ENCODE measurements at places on chromosomes 6 and 20. TPM values are rescaled to one million over a fixed set of nuclear protein-coding genes. Genes with fewer than 3 reads are reported as not detected.
A peak's percentile ranks its signal among the peaks of the same experiment; 100 is the strongest.

Gene CAGE1
- total RNA-seq = 0.08 TPM

Gene PRDM13
- total RNA-seq = not detected

Gene PAX1
- total RNA-seq = not detected

Gene HTR1E
- total RNA-seq = not detected

- DNase-seq = no peak
- no peaks in the 10 kb centered on the region for H3K27me3 ChIP-seq
- no peak overlapping the region for H3K4me3 ChIP-seq
- H3K4me1 ChIP-seq = no peaks in the 10 kb centered on the region
- no peak overlapping the region for H3K27ac ChIP-seq
These were observed 50.0 kb upstream of the RNGTT start for GRCh38 chr6:89013438-89013837.

GRCh38 chr6:6579281-6579680 is 9.2 kb upstream of the LY86 start:
- H3K4me3 ChIP-seq = no peak overlapping the region
- no peak overlapping the region for H3K27ac ChIP-seq
- DNase-seq = no peak
- no peaks in the 10 kb centered on the region for H3K36me3 ChIP-seq
- H3K27me3 ChIP-seq = no peaks in the 10 kb centered on the region
- H3K4me1 ChIP-seq = no peaks in the 10 kb centered on the region

DNA sequence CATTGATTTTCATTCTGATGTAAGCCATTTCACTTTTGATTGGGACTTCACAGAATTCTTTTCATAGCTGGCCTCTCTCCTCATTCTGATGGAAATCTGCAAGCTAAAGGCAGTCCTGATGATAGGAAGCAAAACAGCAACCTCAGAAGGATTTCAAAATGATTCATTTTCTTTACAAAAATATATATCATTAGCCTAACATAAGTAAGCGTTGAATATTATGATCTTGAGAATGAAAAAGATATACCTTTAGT is 143.1 kb upstream of the GJE1 start:
- H3K4me1 ChIP-seq = peaks cover 4% of the 10 kb centered on the region
- H3K4me3 ChIP-seq = no peak overlapping the region
- no peaks in the 10 kb centered on the region for H3K36me3 ChIP-seq
- no peaks in the 10 kb centered on the region for H3K27me3 ChIP-seq

DNA sequence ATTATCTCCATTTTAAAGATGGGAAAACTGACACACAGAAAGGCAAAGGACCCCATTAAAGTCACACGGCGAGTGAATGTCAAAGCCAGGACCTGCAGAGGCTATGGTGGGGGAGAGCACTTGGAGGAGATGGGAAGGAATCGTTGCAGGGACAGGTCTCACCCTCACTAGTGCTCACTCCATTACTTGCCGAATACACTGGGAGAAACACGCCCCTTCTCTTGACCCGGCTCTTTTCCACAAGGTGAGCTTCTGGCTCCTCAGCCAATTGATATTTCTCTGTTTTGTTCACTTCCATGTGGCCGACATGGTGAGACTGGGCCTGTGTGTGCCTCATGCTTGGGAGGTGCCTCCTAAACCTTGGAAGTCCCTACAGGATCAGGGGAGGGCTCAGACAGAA is 117.8 kb upstream of the KCNG1 start:
- no peaks in the 10 kb centered on the region for H3K36me3 ChIP-seq
- no peak overlapping the region for H3K27ac ChIP-seq
- no peak overlapping the region for H3K4me3 ChIP-seq

DNA sequence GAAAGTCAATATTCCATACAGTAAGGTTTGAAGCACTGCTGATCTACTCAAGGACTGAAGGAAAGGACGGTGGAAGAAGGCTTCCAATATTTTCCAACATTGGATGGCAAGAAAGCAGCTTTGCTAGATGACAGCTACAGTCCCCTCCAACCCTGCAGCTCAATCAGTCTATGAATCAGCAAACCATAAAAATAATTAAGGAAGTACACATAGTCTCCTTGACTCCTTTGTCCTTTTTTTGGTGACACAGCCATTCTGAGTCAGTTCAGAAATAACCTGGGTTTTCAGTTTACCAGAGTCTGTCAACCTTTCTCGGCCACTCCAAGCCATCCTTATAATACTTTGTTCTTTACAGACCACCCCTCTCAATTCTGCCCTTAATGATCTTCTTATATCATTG is 232.5 kb downstream of the IBTK start:
- H3K4me1 ChIP-seq = peaks cover 42% of the 10 kb centered on the region
- H3K27ac ChIP-seq = peak overlapping the region; percentile 5
- no peak overlapping the region for H3K4me3 ChIP-seq
- no peaks in the 10 kb centered on the region for H3K27me3 ChIP-seq

- DNase-seq = no peak
These were observed 570.0 kb upstream of the BTBD3 start for GRCh38 chr20:11347738-11348137.

DNA sequence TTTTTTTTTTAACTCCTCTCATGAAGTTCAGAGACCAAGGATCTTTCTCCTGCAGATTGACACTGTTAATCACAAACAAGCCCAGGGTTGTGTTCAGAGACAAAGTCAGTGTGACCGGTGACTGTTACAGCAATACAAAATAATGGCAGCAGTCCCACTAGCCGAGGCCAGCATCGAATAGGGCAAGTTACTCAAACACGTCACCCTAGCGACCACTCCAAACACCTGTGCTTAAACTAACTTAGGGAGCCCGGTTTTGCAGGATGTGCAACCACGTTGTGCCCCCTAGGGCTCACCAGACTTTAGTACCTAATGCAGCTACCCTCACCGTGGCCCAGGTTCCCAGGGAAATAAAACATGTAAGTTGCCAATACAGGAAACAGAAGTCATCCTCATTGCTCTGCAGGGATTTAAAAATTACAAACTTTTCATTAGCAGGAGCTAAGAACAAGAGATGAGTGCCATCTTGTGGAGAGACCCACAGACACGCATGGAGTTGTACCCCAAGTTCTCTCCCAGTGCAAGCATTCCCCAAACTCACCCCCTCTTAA is 38.1 kb downstream of the FAM50B start:
- H3K36me3 ChIP-seq = no peaks in the 10 kb centered on the region
- no peaks in the 10 kb centered on the region for H3K27me3 ChIP-seq
- DNase-seq = no peak
- H3K4me1 ChIP-seq = peaks cover 17% of the 10 kb centered on the region
- no peak overlapping the region for H3K27ac ChIP-seq

- no peak overlapping the region for H3K4me3 ChIP-seq
- H3K4me1 ChIP-seq = peaks cover 47% of the 10 kb centered on the region
- peak overlapping the region; percentile 82 for H3K27ac ChIP-seq
- peaks cover 19% of the 10 kb centered on the region for H3K36me3 ChIP-seq
- no peak for DNase-seq
These were observed 21.8 kb downstream of the TGM2 start for GRCh38 chr20:38143238-38143645.

DNA sequence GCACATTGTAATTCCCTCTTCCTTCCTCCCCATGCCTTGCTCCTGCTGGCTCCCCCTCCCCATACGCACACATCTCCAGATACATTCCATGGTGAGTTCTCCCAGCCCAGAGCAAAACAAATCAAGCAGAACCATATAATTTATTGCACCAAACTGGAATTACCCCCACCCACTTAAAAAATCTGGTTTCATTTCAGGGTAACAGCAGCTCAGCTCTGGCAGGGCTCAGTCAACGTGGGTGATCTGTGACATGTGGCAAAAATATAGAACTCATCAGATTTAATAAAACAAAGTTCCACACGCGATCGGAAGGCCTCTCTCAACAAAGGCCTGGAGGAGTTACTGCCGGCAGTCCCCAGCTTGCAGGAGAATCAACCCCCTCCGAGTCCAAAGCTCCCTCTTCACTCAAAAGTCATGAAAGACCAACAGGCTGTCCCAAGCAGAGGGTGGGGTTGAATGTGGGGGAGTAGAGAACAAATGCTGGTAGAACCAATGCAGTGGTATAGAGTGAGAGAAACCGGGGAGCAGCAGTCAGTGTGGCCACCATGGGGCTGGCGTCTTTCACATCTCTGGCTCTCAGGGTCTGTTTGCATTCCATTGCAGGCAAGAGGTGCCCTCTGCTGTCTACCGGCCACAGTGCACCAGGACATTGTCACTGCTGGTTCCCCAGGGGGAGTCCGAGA is 323.3 kb upstream of the NT5E start:
- no peaks in the 10 kb centered on the region for H3K27me3 ChIP-seq
- H3K36me3 ChIP-seq = no peaks in the 10 kb centered on the region
- DNase-seq = peak; percentile 99
- H3K27ac ChIP-seq = peak overlapping the region; percentile 88
- peak overlapping the region; percentile 2 for H3K4me3 ChIP-seq

- DNase-seq = peak; percentile 36
- peak overlapping the region; percentile 57 for H3K27ac ChIP-seq
- no peak overlapping the region for H3K4me3 ChIP-seq
- no peaks in the 10 kb centered on the region for H3K27me3 ChIP-seq
- H3K4me1 ChIP-seq = peaks cover 64% of the 10 kb centered on the region
- H3K36me3 ChIP-seq = no peaks in the 10 kb centered on the region
These were observed 34.3 kb upstream of the APCDD1L start for GRCh38 chr20:58549231-58550209.

DNA sequence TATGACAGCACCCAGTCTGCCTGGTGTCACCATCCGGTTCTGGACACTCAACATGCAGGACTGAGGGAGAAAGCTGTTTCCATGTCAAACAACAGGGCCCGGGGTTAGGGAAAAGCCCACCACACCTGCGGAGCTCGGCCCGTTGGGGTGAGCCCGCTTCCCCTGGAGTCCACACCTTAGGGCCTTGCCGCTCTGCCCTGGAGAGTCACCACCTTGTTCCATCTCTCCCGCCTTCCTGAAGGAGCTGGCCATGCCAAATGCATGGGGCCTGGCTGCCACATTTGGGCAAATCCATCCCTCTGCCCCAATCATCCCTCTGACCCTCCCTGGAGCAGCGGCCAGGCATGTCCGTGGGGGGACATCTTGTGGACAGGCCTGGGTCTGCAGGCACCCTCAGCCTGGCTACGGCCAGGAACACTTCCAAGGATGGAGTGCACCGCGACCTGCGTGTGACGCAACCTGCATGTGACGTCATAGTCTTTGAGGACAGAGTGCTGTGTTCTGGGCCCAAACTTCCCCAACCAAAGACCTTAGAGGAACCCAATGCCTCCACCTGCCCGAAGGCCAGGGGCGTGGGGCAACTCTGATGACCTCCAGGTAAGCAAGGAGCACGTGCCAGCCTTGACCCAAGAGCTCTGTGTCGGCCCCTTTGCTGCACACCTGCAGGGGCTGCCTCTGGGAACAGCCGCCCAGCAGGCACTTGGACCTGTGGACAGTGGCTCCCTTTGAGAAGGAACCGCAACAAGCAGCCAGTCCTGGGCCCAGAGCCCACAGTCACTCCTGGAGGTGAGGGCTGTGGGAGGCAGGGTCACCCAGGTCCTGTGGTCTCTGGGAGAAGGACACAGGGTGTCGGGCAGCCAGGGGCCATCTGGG is 1.7 kb downstream of the CABLES2 start:
- peaks cover 8% of the 10 kb centered on the region for H3K36me3 ChIP-seq
- no peak overlapping the region for H3K27ac ChIP-seq
- peak overlapping the region; percentile 6 for H3K4me3 ChIP-seq
- DNase-seq = no peak
- H3K27me3 ChIP-seq = no peaks in the 10 kb centered on the region

DNA sequence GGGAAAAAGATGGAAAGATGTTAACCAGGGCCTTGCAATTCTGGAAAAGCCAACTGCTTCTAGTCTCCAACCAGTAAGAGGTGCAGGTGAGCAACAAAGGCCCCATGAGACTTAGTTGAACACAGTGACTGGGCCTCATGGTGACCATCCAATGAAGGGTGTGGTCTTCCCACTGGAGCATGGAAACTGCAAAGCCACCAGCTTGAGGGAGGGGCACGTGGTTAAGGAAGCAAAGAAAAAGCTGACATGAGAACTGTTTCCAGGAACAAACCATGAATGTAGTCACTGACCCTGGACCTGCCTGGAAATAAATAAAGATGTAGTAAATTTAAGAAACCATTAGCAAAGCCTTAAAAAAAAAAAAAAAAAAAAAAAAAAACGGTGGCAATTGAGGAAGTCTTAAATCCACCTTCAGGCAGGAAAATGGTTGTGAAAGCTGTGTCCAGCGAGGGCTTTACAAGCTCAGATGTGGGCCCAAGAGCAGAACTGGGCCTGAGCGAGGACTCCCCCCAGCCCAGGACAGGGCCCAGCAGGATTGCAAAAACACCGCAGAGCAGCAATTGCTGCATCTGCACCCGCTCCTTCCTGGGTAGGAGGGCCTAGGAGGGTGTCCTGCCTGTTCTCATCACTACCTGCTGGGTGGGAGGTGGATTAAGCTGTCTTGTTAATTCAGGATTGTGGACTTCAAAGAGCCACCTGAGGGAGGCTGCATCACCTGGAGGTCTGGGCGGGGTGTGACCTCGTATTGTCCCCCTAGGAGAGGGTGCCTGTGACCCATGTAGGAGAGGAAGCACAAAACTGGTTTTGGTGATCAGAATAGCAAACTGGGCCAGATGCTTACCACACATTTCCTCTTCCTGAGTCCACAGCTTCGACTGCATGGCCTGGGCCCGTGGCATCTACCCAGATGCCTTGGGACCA is 10.3 kb downstream of the GFRA4 start:
- H3K27me3 ChIP-seq = peaks cover 6% of the 10 kb centered on the region
- H3K27ac ChIP-seq = no peak overlapping the region
- H3K4me1 ChIP-seq = 0 out of 2 replicates have a peak, but pooled peaks cover 6% of the 10 kb centered on the region

DNA sequence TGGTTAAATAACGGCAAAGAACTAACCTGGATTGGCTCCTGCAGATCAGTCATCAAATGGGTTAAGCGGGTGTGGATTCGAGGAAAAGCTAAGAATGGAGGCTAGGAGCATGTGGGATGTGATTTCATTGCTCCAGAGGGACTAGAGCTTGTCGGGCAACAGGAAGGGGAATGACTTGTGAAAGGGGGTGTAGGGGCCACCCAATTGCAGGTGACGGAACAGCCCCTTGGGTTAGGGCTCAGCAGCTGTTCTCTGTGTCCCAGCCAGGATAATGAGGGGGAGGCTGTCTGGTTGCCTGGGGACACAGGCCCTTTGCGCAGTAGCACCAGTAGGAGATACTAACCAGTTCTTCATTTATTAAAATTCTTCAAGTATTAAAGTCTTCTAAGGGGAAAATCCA is 25.0 kb upstream of the MRPS18A start:
- no peaks in the 10 kb centered on the region for H3K36me3 ChIP-seq
- no peak overlapping the region for H3K27ac ChIP-seq
- H3K4me3 ChIP-seq = no peak overlapping the region
- no peak for DNase-seq

- H3K27ac ChIP-seq = no peak overlapping the region
- H3K4me3 ChIP-seq = no peak overlapping the region
- no peak for DNase-seq
- no peaks in the 10 kb centered on the region for H3K36me3 ChIP-seq
- no peaks in the 10 kb centered on the region for H3K27me3 ChIP-seq
These were observed 35.0 kb upstream of the COL21A1 start for GRCh38 chr6:56282391-56282790.

- H3K4me3 ChIP-seq = no peak overlapping the region
- no peaks in the 10 kb centered on the region for H3K27me3 ChIP-seq
- no peak for DNase-seq
- no peak overlapping the region for H3K27ac ChIP-seq
- H3K4me1 ChIP-seq = peaks cover 8% of the 10 kb centered on the region
- H3K36me3 ChIP-seq = no peaks in the 10 kb centered on the region
These were observed 87.4 kb upstream of the TPD52L1 start for GRCh38 chr6:125066140-125066539.
